Head of caudate nucleus (tissue), 42 donors: ENCODE measurements at places on chromosomes 4 and X.

DNA sequence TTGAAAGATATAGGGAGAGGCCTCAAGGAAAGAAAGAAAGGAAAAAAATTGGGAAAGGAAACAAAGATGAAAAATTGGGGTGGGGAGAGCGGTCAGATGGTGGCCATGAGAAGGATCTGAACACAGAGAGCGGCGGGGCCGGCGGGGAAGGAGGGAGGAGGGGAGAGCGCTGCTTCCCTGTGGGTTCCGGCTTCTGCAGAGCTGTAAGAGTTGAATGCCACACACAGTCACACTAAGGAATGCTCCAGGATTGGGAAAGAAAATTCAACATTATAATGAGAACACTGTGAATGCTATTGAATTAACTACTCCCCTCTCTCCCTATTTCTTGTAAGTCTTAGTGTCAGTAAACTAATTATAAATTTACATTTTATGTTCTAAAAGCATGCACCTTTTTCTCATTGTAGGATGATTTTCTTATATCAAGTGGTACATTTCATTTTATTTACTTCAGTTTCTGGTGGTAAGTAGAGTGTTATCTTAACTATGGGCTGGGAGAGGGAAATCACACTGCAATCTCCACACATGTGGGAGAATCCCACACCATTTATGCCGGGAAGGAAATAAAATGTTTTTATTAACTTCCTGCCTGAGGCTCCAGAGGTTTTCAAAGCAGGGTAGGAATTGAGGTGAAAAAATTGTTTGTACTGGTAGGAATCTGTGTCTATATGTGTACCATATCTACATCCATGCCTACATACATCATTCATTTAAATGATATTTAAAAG, 904 bp downstream of the F11 start:
- no peak for DNase-seq

DNA sequence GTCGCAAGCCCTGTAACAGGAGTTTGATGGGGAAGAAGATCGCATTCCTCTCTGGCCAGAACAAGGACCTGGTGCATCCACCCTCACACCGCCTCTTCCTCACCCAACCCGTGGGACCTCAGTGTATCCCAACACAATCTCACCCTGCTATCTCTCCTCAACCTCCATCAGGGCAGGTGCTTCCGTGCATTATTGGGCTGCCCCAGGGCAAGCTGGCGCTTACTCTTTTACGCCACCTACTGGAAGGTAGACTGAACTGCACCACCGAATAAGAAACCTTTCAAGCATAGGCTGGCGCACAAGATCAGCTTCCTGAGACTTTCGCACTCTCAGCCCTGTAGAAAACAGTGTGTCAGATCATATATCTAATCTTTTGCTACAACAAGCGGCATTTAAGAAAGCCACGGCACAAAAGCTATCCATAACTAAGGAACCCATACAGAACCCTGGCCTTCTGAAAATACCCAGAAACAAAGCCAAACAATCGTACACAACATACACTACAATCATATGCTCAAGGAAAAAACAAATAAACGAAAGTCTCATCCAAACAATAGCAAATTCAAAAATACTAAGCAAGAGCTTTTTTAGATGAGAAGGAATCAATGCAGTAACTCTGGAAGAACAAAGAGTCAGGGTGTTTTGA, 209.3 kb downstream of the UGT8 start:
- DNase-seq = no peak

GRCh38 chr4:80071604-80072227, 1.3 kb downstream of the ANTXR2 start:
- no peak for DNase-seq

GRCh38 chr4:23884741-23885140, 5.1 kb downstream of the PPARGC1A start:
- DNase-seq = no peak

- no peak for DNase-seq
Measured at GRCh38 chrX:135435139-135435922, 13.6 kb downstream of the SMIM10L2A start.

DNA sequence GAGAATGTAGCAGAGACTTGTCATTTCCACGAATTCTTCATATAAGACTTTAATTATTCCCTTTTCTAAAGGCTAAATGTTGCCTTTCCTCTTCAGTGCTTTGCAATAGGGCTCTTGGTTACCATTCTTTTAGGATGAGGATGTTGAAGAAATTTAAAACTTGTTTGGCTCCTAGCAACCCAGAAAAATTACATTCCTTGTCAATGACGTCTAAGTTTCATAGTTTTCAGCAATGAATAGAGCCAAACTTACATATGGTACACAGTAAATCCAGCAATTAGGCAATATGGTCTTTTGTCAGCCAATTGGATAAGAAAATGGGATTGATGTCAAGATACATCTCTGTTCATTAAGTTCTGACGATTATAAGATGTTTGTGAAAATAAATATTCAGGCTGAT, 1639.6 kb upstream of the PCDH10 start:
- no peak for DNase-seq

GRCh38 chr4:54213001-54213400, 16.1 kb upstream of the PDGFRA start:
- no peak for DNase-seq

DNA sequence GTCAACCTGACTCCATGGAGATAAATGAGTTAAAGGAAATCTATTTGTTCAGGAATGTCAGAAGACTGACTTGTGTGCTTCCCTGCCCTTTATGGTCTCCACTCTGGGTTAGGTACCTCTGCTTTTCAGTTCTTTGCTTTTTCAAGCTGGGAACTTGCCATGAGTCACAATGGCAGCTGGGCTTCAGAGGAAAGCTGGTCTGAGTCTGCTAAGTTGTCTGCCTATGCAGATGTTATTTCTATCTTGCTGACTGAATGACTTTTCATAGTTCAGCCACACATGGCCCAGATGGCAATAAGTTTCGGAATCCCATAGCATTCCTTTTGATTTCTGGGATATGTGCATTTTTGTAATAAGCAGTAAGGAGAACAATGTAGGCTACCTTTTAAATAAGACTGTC, 337.9 kb upstream of the FGF13 start:
- DNase-seq = no peak

DNA sequence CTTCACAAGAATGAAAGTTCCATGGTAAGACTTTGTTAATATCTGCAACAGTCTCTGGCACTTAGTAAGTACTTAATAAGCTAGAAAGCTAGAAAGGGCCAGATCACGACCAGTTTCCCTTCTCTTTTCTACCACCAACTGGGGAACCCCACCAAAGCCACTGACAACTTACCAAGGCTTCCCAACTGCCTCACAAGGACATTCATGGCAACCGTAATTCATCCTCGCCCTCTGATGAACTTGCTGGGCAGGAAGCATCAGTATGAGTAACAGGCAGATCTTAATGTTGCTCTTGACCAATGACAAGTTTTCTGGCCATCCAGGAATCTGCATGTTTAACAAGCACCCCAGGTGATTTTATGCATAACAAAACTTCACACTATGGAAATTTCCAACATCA, 23.2 kb upstream of the ZCCHC13 start:
- no peak for DNase-seq

DNA sequence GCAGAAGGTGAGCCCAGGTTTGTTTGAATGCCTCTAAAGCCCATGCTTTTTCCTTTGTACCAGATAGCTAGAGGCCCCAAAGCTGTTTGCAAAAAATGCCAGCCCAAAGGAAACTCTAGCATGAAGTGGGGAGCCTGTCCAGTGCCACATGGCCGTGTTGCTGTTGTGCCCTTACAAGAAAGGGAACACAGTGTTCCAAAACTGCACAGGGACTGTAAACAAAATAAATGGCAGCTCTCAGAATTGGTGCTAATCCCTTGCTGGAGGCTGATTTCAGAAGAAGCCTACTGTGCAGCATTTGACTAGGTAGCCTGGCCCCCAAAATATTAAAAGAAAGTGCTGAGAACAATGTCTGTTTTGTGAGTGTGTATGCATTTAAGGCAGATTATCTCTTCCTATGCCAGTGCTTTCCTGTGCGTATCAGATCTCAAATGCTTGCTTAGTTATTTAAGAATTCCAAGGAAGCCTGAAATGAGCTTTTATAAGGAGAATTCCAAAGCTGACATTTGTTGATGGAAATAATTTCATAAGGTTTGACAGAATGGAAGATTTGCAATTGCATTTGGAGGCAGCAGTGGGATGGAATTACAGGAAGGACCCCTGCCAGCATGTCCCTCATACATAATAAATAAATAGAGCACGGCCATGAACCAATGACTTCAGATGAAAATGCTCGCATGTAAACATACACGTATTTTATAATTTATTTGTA, 115.7 kb downstream of the IRF2 start:
- no peak for DNase-seq

- no peak for DNase-seq
Measured at GRCh38 chr4:101114936-101115372, 232.4 kb downstream of the PPP3CA start.

GRCh38 chrX:118350706-118351105, 4.8 kb downstream of the WDR44 start:
- DNase-seq = no peak

GRCh38 chr4:146099585-146099984, 75.9 kb upstream of the LSM6 start:
- DNase-seq = no peak

- DNase-seq = no peak
Measured at GRCh38 chr4:56613101-56613862, 67.8 kb downstream of the HOPX start.

- DNase-seq = no peak
Measured at GRCh38 chr4:187183826-187184225, 460.2 kb upstream of the FAT1 start.

DNA sequence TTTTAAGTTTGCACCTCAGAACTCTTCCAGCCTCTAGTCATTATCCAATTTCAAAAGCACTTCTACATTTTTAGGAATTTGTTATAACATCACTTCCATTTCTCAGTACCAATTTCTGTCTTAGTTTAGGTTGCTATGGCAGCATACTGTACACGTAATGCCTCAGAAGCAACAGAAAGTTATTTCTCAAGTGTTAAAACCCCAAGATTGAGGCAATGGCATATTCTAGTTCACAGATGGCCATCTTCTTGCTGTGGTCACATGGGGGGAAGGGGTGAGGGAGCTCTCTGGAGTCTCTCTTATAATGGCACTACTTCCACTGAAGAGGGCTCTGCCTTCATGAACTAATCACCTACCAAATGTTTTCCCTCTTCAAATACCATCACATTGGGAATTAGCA, 220.3 kb upstream of the CTSO start:
- DNase-seq = no peak

- peak; percentile 61 for DNase-seq
Measured at GRCh38 chr4:38856524-38857337, at the start of gene TLR6. Gene TLR6 (minus strand): TSS chr4:38856817. CDS start chr4:38829473, 27,344 bp downstream.

DNA sequence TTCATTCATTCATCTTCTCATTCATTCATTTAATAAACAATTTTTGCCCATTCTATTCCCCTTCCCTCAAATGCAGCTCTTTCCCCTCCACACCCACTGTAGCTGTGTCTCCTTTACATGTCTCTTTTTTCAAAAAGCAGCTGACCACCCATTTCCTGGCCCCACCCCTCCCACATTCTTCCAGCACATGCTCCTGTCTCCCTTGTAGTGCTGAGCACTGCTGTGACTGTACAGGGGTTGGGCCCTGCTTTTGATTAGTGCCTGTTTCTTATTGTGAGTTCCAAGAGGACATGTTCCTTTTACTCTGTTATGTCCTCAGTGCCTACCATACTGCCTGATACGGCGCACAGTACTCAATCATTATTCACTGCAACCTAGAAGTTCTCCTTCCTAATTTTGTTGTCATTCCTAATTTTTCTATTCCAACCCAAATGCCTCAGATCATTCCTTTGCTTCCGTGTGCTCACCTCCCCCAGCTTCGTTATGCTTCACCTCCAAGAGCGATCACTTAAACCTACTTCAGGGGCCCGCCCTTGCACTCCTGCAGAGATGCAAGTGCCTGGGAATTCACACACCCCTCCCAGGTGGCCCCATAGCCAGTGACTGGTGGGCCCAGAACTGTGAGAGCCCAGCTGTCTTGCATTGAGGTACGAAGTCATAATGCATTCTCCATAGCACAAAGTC, 152.2 kb downstream of the STK32B start:
- DNase-seq = no peak

DNA sequence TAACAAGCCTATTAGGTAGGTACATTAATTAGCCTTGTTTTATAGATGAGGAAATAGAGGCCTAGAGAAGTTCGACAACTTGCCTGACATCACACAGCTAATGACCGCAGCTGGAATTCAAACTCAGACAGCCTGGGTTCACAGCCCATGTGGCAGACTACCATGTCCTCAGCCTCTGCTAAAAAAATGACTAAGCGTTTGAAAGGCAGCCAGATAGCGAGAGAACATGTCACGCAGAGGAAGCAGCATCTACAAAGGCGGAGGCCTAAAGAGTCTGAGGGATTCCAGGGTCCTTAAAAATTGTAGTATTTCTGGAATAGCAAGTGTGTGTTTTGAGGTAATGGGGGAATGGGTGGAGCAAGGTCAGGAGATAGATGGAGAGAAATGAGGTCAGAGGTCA, 33.2 kb upstream of the BMP15 start:
- peak; percentile 8 for DNase-seq

GRCh38 chrX:42837101-42837726, 59.3 kb upstream of the PPP1R2C start:
- DNase-seq = no peak

DNA sequence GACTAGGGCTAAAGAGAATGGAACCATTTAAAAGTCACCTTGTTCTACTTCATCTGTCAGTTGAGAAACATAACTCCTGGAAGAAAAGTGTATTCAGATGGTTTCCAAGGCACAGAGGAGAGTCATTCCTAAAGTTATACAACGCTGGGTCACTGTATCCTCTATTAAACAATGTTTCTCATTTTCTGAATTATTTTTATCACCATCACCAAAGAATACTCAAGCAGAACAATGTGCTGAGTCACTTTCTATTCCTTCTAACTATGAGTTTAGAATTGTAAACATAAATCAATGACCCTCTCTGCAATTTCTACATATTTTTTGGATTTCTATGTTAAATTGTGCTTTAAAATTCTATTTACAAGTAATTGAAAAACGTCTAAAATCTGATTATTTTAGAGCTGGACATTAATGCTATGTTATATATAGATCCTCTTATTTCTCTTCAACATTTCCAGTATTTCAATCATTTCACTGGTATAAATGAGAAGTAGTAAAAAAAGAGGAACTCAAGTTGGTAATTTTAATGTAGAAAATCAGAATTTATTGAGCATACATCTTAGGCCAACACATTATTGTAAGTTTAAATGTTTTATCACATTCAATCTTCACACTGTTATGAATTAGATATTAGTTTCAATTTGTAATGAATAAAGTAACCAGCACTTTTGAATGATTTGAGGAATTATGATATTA, 7.5 kb downstream of the DTHD1 start:
- no peak for DNase-seq

DNA sequence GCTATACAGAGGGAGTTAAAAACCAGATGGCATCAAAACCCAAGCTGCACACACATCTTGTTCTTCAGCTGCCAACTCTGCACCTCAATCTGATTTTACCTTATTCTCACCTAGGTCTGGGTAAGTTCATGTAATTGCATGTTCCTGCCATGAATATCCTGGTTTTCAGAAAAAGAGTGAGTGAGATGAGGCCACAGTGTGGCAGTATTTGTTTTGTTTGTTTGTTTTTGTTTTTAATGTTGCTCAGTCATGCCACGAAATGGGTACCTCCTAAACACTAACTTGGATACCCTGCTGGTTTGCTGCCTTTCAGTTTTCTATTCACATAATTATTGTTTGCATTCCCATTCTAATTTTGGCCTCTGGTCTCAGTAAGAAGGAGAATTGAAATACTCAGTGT, 22.5 kb downstream of the TMEM164 start:
- no peak for DNase-seq
